ENCODE measurements at places on chromosomes 7 and 10.

- peak; percentile 44 for DNase-seq
These were observed 1.7 kb upstream of the PAX2 start for GRCh38 chr10:100743626-100744135.

- no peak for DNase-seq
These were observed 178.1 kb downstream of the CALN1 start for GRCh38 chr7:72234086-72234485.

GRCh38 chr10:57919864-57920263 lies 347.8 kb downstream of the IPMK start:
- no peak for DNase-seq

DNA sequence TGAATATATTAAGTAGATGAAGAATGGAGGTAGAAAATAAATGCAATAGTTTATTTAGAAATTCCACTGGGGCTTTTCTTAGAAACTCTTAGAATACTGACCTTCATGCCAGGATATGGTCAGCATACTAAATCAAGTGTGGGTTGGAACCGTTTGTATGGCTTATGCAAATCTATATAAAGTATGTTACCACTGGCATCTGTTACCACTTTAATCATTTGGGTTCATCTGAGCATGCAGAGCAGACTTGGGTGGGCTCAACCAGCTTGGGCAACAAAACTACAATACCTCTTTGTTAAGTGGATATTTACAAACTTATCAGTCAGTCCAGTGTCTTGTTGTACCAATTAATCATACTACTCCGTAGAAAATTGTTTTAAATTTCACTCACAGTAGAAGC lies 125.8 kb downstream of the CRPPA start:
- DNase-seq, result no peak

GRCh38 chr7:116512520-116513188 lies 12.2 kb upstream of the CAV1 start:
- DNase-seq, result no peak

DNA sequence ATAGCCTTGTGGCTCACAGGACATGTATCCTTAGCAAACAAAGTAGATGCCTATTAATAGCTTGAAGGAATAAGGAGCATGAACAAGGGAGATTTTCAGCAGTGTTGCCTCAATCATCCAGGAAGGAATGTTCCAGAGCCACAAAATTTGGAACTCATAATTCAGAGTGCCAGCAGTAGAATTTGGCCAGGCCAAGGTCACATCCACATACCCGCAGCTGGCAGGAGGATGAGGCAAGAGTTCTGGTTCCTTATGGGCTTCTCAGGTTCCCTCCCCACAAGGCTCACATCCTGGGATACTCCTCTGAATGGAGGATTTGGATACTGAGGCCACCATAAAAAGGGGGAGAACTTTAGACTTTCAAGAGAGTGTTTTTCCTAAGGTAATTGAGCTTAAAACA lies 45.8 kb downstream of the SUFU start:
- no peak for DNase-seq

DNA sequence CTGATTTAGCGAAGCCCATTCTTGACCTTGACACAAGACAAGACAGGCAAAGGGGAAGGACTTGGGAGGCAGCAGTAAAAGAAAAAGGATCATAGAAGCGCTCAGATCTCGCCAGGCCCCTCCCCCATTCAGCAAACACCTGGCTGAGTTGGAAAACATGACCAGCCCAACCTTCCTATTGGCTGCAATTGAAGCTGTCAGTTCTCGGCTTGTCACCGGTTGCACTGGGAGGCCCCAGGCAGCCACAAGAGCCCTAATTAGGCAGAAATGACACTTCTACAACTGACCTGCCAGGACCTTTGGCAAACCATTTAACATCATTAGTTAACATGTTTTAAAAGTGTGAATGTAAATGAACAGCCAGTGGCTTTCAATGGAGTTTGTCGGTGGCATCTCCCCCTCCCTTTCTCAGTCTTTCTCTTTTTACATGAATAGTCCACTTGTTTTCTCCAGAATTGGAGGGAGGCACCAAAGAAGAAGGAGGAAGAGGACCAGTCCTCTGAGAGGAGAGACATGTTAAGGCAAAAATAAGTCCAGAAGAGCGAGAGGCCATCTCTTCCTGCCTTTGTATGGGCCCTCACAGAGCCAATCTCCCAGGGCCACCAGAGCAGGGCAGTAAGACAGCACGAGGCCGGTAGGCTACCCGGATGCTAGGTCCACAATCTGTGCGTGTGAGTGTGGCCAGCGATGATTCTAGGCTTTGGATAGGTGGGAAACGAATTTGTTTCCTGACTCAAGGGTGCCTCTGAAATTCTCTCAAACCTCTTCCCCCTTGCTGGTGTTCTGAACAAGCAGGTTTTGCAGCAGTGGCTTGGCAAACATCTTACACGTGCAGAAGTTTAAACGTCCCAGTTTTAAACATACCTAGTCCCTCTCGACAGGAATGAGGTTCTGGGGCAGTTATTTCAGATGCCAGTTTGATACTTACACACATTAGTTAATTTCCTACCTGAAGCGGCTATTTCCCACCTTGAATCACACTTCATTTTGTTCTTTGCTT lies 15.0 kb upstream of the ENO4 start:
- no peak for DNase-seq

DNA sequence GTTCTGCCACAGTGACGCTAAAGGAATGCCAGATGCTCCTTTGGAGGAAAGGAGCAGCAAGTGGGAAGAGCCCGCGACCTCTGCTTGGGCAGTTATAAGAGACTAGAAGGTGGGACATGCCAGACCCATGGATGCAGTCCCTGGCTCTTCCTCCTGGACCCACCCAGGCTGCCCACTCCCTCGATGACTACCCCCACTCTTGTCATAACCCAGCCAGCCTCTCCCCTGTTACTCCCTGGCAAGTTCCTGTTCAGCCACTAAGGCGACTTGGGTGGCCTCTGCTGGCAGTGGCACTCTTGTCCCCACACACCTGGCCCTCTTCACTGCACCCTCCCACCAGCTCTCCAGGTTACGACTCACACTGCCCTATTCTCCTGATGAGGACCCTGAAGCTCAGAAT lies 33.5 kb downstream of the COL13A1 start:
- no peak for DNase-seq

DNA sequence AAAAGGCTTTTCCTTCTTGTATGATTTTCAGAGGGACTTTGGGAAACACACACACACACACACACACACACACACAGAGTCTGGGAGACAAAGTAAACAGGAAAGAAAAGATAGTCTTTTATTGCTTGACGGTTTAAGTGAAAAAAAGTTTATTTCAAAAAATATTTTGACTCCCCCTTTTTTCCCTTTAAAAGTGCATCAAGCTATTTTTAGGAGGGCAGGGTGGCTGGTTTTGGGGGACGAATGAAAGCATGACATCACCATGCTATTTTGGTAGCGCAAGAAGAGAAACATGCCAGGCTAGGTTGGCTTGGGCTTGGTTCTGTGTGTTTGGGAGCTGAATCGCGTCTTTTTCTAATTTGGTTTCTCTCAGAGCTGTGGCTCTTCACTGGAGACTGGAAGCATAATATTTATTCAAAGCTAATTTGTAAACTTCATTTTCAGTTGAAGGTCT lies 129.2 kb downstream of the BAMBI start:
- no peak for DNase-seq

DNA sequence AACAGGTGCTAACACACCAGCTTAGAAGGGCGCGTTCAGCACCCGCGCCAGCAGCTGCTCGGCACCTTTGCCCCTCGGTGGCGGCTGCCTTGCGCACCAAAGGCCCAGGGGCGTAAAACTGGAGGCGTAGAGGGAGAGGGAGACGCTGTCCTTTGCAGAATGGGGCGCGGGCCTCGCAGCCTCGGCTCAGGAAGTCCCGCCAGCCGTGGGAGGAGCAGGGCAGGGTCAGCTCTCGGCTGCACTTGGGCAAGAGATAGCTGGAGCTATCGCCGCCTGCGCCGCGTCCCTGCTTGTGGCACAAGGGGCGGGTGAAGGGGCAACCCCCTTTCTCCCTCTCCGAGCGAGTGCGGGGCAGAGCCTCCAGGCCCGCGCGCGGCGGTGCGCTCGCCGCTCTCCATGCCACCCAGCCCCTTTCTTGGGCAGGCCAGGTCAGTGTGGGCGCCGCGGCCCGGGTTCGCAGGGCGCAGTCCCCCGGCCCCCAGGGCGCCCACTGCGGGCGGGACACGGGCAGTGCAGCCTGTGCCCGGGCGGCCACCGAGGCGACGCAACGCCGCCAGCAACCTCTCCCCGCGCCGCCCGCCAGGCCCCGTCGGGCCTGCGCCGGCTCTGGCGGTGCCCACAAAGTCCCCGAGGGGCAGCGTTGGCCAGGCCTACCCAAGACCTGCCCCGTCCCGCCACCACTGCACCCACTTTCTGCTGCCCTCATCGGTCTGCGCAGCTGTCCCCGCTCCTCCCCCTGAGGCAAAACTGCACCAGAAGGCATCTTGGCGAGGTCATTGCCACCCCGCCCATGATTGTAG lies 4.1 kb downstream of the NEUROD6 start:
- DNase-seq, result no peak

- DNase-seq, result no peak
These were observed 4.0 kb upstream of the AFAP1L2 start for GRCh38 chr10:114408112-114408967.

DNA sequence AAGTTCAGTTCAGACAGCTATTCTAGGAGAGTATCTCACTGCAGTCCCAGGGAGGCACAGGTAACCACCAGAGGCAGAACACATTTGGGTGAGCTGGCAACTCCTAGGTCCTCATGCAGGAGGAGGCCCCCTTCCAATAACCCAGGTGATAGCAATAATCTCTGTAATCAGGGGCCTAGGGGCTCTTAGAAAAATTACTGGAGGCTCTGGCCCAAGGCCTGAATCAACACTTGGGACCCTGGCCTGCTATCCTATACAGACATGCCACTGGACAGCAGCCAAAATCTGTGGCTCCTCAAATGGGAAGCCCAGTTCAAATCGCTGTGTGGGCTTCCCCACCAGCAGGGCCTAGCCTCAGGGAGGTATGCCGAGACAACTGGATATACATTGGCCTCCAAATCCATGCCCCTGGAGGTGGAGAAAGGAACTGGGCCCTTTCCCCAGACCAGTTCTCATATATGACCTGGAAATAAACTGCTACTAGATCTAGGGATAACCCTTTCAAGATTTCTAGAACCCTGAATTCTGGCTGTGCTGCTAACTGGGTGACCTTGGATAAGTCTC lies 1.6 kb downstream of the AVPI1 start:
- no peak for DNase-seq

GRCh38 chr10:77191324-77192049 lies 446.1 kb downstream of the KCNMA1 start:
- no peak for DNase-seq

GRCh38 chr7:37382546-37383088 lies 66.0 kb downstream of the ELMO1 start:
- DNase-seq, result no peak

DNA sequence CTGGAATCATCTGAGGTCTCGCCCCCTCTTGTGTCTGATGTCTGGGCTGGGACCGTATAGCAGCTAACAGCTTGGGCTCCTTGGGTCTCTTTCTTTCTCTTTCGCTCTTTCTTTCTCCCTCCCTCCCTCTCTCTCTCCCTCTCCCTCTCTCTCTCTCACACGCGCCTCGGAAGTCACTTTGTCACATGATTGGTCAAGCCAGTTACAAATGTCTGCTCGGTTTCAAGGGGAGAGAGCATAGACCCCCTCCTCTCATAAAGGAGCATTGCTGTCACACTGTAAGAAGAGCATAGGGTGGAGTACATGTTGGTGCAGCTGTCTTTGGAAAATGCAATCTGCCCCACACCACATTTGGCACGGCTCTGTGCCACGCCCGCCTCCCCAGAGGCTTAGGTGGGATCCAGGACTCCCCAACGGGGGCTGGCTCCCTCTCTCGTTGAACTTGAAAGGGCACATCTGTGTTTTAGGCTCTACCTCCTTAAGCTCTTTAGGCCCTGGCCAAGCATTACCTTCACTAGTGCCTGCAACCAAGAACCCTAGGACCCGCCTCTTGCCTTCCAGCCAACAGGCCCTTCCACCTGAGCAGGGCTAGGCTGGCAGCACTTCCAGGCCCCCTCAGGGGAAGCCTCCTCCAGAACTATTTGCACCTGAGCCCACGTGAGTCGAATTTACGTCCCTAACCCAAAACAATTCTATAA lies 61.9 kb upstream of the CACUL1 start:
- no peak for DNase-seq

- DNase-seq, result peak; percentile 36
These were observed 51.6 kb downstream of the PRLHR start for GRCh38 chr10:118543714-118544400.

GRCh38 chr7:36838616-36839225 lies 114.4 kb upstream of the AOAH start:
- no peak for DNase-seq

- no peak for DNase-seq
These were observed 254.6 kb downstream of the ANKRD30A start for GRCh38 chr10:37379991-37380390.

DNA sequence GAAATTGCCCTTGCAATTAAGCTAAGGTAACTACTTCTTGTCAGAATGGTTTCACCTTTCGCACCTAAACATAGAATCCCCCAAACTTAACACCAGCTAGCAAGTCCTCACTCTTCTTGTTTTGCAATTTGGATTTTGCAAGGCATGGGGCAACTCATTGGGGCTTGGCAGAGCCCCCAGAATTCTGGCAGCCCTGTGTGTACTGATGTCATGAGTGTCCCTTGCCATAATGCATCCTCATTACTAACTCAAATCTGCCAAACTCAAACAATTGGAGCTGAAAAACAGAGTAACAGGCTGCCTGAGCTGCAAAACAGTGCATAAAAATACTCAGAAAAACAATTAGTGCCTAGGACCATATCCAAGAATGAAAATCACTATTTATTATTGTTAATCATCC lies 7.9 kb upstream of the XPNPEP1 start:
- DNase-seq, result no peak

DNA sequence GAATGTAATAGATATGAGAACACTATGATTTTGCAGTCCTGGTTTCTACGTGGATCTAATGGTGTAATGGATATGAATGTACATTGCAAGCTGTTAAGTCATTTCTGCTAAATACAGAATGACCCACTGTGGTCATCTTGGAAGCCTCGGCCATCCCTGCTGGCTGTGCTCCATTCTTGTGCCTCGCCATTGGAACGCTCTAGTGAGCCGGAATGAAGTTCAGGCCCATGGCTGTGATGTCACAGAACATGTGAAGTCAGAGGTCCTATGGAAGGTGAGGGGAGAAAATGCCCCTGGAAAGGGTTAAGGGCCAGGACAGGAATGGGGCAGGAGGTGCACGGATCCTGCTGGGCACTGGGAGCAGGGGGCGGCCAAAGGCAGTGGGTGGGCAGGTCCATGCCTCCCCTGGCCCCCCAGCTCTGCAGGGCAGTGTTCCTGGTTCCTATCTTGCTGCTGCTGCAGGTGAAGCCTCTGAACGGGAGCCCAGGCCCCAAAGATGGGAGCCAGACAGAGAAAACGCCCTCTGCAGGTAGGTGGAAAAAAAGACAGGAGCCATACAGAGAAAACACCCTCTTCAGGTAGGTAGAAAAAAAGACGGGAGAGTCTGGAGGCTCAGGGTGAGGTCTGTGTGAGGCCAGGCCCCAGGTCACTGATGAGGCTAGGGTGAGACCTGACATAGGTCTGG lies at the start of gene LLCFC1:
TSS of gene LLCFC1 (plus strand) at position 259 of the 685 bp plus-strand sequence. CDS start at position 397, 138 bp downstream.
- no peak for DNase-seq
